ENCODE measurements at places on chromosomes 2 and 18.

GRCh38 chr2:191889931-191890330 is 43.0 kb upstream of the CAVIN2 start:
- DNase-seq: no peak

GRCh38 chr2:47918043-47918442 is 11.7 kb upstream of the FBXO11 start:
- DNase-seq: no peak

DNA sequence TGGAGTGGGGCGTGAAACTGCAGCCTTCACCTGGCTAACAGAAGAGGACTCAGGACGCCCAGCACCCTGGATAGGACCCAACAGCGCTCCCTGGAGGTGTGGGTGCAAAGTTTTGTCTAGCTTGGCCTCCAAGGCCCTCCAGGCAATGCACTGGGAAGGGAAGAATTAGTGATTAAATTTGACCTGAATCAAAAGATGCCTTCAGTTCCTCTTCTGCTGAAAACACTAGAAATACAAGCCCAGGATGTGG is 779 bp upstream of the TRIB2 start:
- peak; percentile 86 for DNase-seq

DNA sequence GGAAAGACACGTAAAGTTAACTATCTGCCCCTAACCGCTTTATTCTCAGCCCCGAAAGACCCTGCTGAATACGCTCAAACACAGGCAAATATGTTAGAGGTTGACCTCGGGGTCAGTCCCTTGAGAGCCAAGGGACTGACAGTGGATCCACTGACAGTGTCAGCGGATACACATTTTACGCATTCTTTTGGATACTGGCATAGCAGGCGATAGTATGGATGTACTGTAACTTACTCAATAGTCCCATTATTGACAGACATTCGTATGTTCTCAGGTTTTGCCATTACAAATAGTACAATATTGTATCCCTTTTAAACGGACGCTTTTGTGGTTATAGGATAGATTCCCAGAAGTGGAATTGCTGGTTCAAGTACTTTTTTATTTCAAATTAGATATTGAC is 13.4 kb downstream of the ATP6V1B1 start:
- no peak for DNase-seq

GRCh38 chr2:235043762-235044500 is 92.1 kb downstream of the SH3BP4 start:
- no peak for DNase-seq

- no peak for DNase-seq
Observed at GRCh38 chr2:70192516-70192915, 1.7 kb upstream of the C2orf42 start.

- no peak for DNase-seq
Observed at GRCh38 chr2:29878898-29879297, 42.5 kb downstream of the ALK start.

DNA sequence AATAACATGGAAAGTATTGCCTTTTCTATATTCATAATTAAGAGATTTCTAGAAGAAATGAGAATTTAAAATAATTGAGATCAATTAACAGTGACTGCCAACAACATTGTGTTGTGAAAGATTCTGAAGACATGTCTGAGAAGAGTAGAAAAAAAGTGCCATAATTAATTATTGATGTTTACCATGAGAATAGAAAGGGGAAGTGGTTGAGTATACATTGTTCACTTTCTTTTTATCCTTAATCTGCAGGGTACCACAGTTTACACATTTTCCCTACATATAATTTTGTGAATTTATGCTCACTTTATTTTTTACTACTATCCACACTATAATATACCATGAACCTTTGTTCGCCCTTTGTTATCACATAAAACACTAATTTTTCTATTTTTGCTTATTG is 47.1 kb upstream of the UBE2E3 start:
- DNase-seq: no peak

GRCh38 chr2:204187229-204188083 is 250.9 kb downstream of the ICOS start:
- DNase-seq: no peak

DNA sequence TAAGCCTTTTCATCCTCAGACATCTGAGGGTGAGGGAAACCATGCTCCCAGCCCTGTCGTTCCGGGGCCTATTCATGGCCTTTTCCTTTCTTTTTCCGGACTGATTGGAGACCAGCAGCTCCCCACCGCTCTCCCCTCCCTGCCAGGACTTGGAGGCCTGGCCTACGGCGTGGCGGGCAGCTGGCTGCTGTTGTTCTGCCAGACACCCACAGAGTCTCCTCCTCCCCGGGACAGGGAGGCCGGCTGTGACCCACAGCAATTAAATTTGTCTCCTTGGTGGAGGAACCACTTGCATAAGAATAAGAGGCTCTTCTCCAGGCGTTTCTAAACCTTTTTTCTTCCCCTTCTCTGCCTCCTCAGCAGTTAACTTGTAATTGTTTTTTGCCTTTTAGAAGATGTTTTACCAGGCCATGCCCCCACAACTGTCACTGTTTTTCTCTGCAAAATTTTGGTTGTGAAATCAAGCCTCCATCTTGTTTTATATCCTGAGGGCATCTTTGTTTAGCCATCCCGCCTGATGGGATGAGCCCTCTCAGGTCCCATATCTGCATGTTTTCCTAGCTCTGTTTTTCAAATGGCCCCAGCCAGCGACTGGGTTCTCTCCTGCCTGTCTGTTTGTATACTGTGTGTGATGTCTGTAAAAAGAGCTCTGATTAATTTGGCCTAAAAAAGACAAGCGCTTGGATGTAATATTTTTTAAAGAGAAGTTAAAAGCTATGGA is 1060.0 kb upstream of the DDX18 start:
- DNase-seq: peak; percentile 71

Data from SHP77 treated with DMSO at 0.1 percent for 48 hours (cell line).